ENCODE measurements at places on chromosomes 7 and 10. TPM values are rescaled to one million over a fixed set of nuclear protein-coding genes. Genes with fewer than 3 reads are reported as not detected.

GPC2 gene
- total RNA-seq = 61.0 TPM

TRIM50 gene
- not detected for total RNA-seq

CSTF2T gene
- total RNA-seq = 56.5 TPM

CDNF gene
- total RNA-seq = 1.8 TPM

FFAR4 gene
- total RNA-seq = 0.04 TPM

SLF2 gene
- 19.5 TPM for total RNA-seq

PRR15 gene
- 0.77 TPM for total RNA-seq

FRA10AC1 gene
- total RNA-seq = 31.4 TPM

TAS2R4 gene
- 2.2 TPM for total RNA-seq

OR2A25 gene
- not detected for total RNA-seq

TAS2R5 gene
- 3.9 TPM for total RNA-seq

TAS2R3 gene
- total RNA-seq = 1.2 TPM

FGFR2 gene
- total RNA-seq = 76.3 TPM

TUBAL3 gene
- total RNA-seq = not detected

CTNNA3 gene
- 12.9 TPM for total RNA-seq

UNCX gene
- not detected for total RNA-seq

ZNF853 gene
- total RNA-seq = 8.2 TPM

ZNF467 gene
- 0.17 TPM for total RNA-seq

MRC1 gene
- total RNA-seq = not detected

KAZALD1 gene
- 0.77 TPM for total RNA-seq

FGFBP3 gene
- total RNA-seq = 27.6 TPM

PKD2L1 gene
- not detected for total RNA-seq

MYL7 gene
- not detected for total RNA-seq

CYP26C1 gene
- 0.22 TPM for total RNA-seq

OR2A5 gene
- total RNA-seq = not detected

YAE1 gene
- total RNA-seq = 33.6 TPM

GNAT3 gene
- not detected for total RNA-seq

Data from neural progenitor cell (in vitro differentiated cells).